Mammary microvascular endothelial cell (primary cell): ENCODE measurements at places on chromosomes 1 and 21. TPM values are rescaled to one million over a fixed set of nuclear protein-coding genes. Genes with fewer than 3 reads are reported as not detected.

Gene GJB5
- not detected in 2 replicates for total RNA-seq

Gene TTC39A
- 1.1 and 5.3 TPM in 2 replicates for total RNA-seq

Gene TNFAIP8L2
- total RNA-seq: 1.1 and 1.2 TPM in 2 replicates

Gene SYDE2
- total RNA-seq: 0.80 and 0.98 TPM in 2 replicates

Gene S100A11
- 524 TPM in 2 replicates for total RNA-seq

Gene NFIA
- 7.6 and 12.2 TPM in 2 replicates for total RNA-seq

Gene OR10J1
- not detected in 2 replicates for total RNA-seq

Gene SYT6
- total RNA-seq: not detected in 2 replicates

Gene ADORA1
- not detected in 2 replicates for total RNA-seq

Gene PM20D1
- not detected in 2 replicates for total RNA-seq

Gene SH2D1B
- total RNA-seq: 0.05 and 0.20 TPM in 2 replicates

Gene COL8A2
- 1.1 and 1.7 TPM in 2 replicates for total RNA-seq

Gene VWA5B1
- not detected in 2 replicates for total RNA-seq

Gene RNF186
- not detected in 2 replicates for total RNA-seq

Gene FAM167B
- total RNA-seq: 20.3 and 24.0 TPM in 2 replicates

Gene AK5
- total RNA-seq: 9.5 and 11.5 TPM in 2 replicates

Gene OR14A2
- not detected in 2 replicates for total RNA-seq
